ENCODE measurements at places on chromosomes 4 and X.

- DNase-seq: no peak
Observed at GRCh38 chrX:133258481-133258880, 40.3 kb upstream of the TFDP3 start.

DNA sequence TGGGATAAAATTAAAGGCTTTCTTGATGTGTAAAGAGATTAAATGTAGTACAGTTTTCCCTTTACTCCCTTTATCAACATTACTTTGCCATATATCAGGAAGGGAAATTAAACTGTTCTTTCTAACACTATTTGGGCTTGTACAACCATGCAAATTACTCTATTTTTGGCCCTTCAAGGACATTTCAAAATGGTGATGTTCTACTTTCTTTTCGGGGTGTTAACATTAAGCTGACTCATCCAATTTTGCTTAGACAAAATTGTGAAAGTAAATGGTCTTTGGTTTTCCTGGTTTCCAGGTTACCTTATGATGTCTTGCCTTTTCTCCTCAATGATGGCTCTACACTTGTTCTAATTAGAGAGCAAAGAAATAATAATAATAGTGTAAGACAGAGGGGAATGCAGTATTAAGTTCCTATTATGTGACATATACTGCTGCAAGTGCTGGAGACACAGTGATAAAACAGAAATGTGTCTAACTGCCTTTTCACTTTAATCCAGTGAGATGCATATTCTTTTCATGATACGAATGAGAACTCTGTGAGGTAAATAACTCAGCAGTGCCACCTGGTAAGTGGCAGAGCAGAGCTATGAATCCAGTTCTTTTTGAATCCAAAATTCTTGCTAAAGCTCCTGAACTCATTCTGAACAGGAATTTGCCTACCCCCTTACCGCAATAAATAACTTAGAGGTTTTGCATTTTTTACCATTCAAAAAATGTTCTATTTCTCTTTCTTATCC lies 35.7 kb upstream of the PDE5A start:
- no peak for DNase-seq

DNA sequence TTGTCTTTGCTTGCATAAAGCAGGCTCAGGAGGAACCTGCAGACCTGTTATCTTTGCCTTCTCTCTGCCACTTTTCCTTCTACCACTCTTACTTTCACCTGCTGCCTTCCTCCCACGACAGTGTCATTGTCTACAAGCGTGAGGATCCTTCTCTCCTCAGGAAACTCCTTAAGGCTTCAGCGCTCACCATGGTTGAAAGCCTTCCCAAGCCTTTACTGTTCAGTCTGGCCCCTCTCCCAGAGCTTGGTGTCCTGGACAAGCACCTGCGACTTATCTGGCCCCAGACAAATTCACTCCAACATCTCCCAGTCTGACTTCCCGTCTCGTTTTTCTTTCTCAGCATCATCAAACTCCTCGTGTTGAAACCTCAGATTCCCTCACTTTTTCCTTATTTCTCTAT lies 31.0 kb downstream of the CC2D2A start:
- DNase-seq: no peak

DNA sequence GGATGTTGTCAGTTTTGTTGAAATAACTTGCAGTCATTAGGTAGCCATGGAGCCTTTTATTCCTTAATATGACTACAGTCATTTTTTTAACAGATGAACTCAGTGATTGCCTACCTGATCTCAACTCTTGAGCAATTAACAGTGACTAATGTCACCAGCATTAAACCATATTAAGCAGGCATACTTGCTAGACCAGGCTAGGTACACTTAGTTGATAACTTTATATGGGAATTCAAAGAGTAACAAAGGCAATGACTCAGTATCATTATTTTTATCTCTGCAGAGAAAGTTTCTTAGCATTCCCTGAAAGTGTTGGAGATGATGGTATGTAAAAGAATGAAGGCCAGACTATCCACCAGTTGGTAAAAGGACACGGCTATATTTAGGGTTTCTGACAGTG lies at the start of gene C4orf54:
TSS of gene C4orf54 (minus strand) at position 31 of the 400 bp plus-strand sequence. CDS start 3,180 bp downstream, outside the sequence.
- no peak for DNase-seq

DNA sequence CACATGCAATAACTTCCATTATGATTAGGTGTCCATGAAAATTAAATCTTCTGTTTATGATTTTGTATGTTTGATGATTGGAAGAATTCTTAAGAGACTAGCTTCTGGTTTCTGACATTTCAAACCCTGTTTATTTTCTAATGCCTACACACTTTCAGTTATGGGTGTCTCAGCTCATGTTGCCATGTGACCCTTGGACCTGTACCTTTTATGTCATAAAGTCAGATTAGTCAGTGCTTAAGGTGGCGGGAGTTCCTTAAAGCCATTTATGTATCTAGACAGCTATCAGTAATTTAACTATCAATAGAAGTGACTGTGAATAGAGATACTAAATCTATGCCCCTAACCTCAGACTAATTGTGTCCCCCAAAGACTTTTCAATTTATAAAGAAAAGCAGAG lies 155.6 kb downstream of the GBA3 start:
- DNase-seq: no peak

DNA sequence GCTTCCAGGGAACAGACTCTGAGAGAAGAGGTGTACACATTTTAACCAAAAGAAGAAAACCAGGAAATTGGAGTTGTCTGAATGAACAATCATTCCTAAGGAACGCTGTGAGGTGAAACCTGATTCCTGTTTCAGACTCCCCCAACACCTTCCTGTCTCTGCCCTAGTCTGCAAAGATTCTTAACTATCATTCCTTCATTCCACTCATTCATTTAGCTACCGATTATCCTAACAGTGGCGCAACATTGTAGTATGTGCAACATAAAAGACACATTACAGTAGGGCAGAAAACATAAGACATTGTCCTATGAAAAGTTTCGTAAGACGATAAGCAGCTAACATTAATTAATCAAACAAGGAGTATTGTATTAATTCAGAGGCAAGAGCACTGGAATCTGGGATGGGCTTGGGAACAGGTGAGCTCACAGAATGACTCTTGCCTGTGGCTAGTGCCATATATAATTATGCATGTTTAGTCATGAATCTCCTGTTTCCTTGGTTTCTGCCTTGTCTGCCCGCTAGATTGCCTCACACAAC lies 23.8 kb upstream of the ADH7 start:
- no peak for DNase-seq

DNA sequence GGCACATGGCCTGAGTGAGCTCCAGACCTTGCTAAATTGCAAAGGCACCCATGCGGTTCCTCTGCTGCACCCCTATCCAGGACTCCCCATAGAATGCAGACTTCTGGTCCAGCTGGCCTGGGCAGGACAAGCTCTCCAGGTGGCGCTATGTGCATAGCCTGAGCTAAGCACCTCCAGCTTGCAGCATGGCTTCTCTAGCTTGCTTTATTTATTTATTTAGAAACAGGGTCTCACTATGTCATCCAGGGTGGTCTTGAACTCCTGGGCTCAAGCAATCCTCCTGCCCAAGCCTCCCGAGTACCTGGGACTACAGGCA lies 5.5 kb upstream of the WFS1 start:
- no peak for DNase-seq

GRCh38 chr4:183202523-183202922 lies 103.5 kb downstream of the WWC2 start:
- DNase-seq: no peak

DNA sequence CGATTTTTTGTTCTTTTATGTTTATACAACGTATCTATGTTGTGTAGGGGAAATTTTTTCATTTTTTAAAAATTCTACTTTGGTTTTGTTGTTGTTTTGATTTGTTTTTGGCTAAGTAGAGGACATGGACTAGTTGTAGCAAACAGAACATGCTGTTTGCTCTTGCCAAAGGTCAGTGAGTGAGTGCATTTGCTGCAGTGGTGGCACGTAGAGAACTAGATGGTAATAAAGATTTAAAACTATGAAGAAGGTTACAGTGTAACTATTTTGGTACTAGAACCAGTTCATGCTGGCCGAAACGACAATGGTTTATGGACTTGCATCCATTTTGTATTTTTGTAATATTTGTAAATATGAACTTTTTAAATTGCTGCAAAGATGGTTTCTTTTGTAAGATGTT lies 1.9 kb upstream of the SCML1 start:
- no peak for DNase-seq

- no peak for DNase-seq
Observed at GRCh38 chr4:85823295-85823694, 348.3 kb downstream of the ARHGAP24 start.

DNA sequence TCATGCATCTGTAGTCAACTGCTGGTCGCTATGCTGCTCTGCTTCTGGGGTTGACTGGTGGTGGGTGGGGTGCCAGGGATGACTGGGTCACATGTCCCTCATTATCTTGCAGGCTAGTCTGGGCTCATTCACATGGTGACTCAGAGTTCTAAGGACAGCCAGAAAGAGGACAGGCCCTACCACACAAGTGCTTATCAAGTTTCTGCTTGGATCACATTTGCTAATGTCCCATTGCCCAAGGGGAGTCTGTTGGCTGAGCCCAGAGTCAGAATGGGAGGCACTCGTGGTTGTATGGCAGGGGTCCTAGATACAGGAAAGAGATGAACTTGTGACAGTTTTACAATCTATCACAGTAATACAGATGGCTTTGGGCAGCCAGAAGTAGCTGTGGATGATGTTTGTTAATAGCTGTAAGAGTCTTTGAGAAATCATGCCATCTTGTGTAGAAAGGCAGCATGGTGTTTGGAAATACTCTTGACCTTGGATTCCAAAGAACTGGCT lies 221.3 kb downstream of the GPAT3 start:
- DNase-seq: no peak

DNA sequence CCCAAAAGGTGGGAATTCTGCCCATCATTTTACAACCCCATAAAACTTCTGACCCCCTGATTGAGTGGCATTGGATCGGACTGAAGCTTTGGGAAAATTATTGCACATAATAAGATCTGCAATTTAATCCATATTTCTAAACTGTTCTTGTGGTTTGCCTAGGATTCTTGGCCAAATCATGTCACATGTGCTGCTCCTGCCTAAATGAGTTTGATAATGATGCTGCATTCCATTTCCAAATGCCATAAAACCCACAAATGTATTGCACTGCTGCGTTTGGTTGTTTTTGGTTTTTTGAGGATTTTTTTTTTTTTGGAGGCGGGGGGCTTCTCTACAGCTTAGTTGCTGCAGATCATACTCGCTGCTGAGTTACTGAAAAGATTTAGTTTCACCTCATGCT lies 153.6 kb downstream of the QDPR start:
- no peak for DNase-seq

DNA sequence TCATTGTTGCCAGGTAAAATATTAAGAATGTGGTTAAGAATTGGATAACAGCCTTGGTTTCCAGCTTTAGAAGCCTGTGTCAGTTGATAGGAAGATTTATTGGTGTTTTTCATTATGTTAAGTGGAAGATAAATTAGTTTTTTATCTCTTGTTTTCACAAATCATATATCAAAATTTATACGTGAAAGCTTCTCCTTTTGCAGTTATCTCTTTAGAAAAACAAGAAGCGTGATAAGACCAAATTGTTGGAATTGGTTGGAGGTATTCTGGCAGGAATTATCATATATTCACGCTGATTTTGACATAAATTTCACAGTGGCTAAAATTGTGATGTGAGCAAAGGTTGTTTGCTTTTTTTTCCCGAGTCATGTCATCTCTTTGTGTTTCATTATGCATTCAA lies 90.6 kb downstream of the FRMPD4 start:
- no peak for DNase-seq

DNA sequence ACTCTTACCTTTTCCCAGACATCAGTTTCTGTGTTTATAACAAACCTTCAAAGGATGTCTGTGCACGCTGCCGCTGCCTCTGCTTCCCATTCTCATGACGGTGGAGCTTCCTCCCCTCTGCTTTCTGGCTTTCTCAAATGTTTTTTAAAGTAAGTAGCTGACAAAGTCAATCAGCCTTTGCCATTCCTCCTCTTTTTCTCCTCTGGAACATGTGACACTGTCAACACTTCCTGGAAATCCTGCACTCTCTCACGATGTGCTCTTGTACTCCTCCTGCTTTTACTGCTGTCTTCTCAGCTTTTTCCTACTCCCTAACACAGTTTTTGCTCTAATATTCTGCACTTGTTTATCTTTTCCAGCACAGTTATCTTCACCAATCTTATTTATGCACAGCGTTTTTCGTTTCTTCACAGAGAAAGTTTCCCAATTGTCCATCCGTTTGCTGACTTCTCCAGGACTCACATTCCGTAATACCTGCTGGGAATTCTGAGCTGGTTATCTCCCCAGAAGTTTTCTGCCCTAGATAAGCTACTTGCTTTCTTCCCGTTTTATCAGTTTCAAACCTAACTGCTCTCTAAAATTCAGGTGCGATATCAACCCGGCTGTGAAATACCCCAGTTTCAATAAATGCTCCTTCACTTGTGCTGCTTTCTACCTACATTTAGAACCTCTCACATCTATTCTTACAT lies 465.6 kb upstream of the AGA start:
- no peak for DNase-seq

DNA sequence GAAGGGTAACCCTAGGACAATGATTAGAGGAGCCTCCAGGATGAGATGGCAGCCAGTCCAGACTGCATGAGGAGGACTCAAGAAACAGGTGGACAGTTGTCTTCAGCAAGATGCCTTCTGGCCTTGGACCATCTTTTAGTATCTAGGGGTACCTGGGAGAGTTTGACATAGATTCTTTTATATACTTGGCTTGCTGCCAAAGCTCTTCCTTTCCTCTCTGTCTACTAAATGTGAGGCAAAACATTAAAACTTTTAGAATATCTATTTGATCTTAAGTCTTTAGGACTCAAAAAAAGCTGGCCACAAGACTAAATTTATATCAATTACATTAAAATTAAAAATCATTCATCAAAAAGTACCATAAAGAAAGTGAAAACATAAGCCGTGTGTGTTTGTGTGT lies 18.6 kb upstream of the NKX3-2 start:
- DNase-seq: no peak

GRCh38 chr4:163665521-163666331 lies 171.2 kb downstream of the TMA16 start:
- DNase-seq: no peak

GRCh38 chrX:85379174-85379907 lies at the start of gene POF1B:
Gene POF1B, minus strand, starts transcription at chrX:85379665. Its CDS starts 211 bp downstream, at chrX:85379454.
- DNase-seq: no peak

GRCh38 chr4:186954509-186954908 lies 230.9 kb upstream of the FAT1 start:
- DNase-seq: no peak

DNA sequence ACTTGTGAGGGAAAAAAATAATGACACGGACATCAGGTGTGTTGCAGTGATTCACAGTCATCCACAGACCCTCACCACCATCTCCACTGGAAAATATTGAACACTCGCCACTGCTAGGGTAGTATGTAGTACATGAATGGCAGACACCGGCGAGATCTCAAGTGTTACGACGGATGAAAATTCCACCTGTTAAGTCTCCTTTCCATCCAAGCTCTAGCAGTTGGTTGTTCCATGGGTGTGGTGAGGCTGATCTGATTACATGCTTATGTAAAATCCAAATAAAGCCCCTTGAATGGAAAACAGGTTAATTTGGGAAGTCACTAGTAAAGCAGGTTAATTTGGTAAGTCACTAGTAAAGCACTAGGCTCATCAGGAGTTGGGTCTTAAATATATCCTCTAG lies 1.1 kb upstream of the ARMCX4 start:
- no peak for DNase-seq

GRCh38 chrX:103464774-103465117 lies 54.5 kb downstream of the RAB40A start:
- DNase-seq: peak; percentile 84

- no peak for DNase-seq
Observed at GRCh38 chr4:109303140-109303496, 660 bp upstream of the COL25A1 start.

All from stimulated activated CD8-positive, alpha-beta memory T cell treated with anti-CD3 and anti-CD28 coated beads, Interleukin-4, amount 100 ng/mL, for 48 hours (primary cell).